ENCODE measurements at places on chromosomes 16 and 17.

GRCh38 chr17:28750178-28751047 lies 6.6 kb downstream of the TRAF4 start:
- peaks cover 11% of the 10 kb centered on the region for H3K4me1 ChIP-seq
- no peaks in the 10 kb centered on the region for H3K27me3 ChIP-seq
- DNase-seq: peak; percentile 82
- H3K4me3 ChIP-seq: no peak overlapping the region
- H3K36me3 ChIP-seq: peaks cover 65% of the 10 kb centered on the region

DNA sequence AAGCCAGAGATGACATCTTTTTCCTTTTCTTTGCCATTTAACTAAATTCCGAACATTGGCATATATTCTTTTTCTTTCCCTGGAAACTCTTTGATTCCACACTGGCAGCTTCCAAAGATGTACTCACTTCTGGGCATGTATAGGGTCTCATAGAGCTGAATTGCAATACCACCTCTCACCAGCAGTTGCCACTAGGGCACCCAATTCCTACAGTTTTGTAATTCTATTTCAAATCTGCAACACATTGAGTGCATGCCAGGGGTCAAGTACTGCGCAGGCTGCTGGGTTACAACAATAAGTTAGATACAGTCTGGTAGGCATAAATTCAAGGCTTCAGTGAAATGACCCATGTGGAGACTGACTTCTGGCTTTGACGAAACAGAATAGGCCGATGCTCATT lies 208.8 kb upstream of the NLRP1 start:
- H3K36me3 ChIP-seq: no peaks in the 10 kb centered on the region
- peaks cover 23% of the 10 kb centered on the region for H3K27me3 ChIP-seq
- H3K27ac ChIP-seq: no peak overlapping the region
- no peaks in the 10 kb centered on the region for H3K4me1 ChIP-seq
- H3K4me3 ChIP-seq: no peak overlapping the region

DNA sequence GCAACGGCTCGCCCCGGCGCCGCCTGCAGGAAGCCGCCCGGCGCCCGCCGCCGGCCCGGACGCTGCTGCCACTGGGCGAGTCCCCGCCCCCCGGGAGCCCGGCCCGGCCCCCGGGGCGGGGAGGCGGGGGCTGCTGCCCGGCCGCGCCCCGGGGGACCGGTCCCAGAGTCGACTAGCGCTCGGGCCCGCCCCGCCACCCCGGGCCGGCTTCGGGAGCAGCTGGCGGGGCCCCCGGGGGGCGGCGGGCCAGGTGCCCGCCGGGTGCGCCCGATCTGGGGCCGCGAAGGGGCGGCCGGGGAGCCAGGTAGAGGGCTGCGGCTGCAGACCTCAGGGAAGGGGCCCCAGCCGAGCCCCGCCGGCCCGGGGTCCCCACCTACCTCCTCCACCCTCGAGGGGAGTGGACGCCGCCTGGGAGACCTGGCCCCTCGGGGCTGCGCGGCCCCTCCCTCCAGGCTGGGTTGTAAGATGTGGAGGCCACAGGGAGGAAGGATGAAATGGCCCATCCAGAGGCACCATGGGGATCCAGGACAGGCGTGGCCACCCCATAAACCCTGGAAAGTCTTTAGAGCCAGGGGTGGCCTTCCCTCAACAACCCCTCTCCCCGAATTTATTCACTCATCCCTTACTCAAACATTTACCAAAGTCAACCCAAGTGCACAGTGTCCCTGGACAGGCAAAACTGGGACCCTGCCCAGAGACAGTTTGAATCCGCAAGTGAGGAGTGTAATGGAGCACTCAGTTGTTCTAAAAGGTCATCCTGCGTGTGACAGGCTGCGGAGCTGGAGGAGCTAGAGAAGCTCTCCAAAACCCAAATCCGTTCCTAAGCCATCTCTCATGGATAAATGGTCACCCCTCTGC lies at the start of gene CDYL2:
TSS of gene CDYL2 (minus strand) at position 73 of the 858 bp plus-strand sequence. CDS start 425 bp downstream, outside the sequence.
- H3K27ac ChIP-seq: peak within 1 kb of the TSS; percentile 90
- peaks cover 43% of the 10 kb centered on the region for H3K4me1 ChIP-seq
- peaks cover 22% of the 10 kb centered on the region for H3K36me3 ChIP-seq
- H3K27me3 ChIP-seq: no peaks in the 10 kb centered on the region
- H3K4me3 ChIP-seq: peak within 1 kb of the TSS; percentile 94

- H3K4me1 ChIP-seq: peaks cover 18% of the 10 kb centered on the region
- no peaks in the 10 kb centered on the region for H3K27me3 ChIP-seq
- H3K4me3 ChIP-seq: no peak overlapping the region
- peaks cover 31% of the 10 kb centered on the region for H3K36me3 ChIP-seq
Observed at GRCh38 chr17:64183815-64184214, 53.9 kb upstream of the ERN1 start.

DNA sequence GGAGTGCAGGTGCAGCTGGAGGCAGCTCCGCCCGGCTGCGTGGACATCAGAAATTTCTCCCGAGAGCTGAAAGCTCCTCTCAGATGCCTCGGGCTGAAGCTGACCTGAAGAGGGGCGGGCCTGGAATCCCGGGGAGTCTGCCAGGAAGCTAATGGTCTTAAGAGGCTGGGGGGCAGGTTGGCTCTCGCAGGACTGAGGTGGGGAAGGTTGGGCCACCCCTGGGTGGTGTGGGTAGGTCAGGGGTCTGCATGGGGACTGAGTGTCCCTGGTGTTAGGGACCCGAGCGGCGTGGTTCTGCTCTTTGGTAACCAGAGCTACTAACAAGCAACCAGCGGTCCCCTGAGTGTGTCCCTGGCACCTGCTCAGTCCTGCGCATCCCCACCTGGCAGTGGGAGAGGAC lies 3.5 kb downstream of the CHMP6 start:
- H3K27me3 ChIP-seq: no peaks in the 10 kb centered on the region
- no peak overlapping the region for H3K27ac ChIP-seq
- H3K4me1 ChIP-seq: peaks cover 7% of the 10 kb centered on the region
- no peak for DNase-seq
- H3K36me3 ChIP-seq: peaks cover 16% of the 10 kb centered on the region
